ENCODE measurements at places on chromosomes 7 and 10.

DNA sequence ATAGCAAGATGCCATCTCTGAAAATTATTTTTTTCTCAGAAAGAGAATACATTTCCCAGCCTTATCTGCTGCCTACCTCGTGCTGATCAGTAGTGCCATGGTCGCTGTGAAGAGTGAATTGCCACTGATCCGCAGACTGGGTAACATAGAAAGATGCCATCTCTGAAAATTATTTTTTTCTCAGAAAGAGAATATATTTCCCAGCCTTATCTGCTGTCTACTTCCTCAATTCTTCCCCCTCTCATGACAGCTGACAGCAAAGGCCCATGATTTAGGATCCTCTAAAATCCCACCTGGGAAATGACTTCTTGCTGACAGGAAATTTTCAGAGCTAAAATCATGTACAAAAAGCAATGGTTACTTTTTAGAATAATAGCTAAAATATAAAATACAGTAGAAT, 92.5 kb upstream of the AHR start:
- no peak for DNase-seq

DNA sequence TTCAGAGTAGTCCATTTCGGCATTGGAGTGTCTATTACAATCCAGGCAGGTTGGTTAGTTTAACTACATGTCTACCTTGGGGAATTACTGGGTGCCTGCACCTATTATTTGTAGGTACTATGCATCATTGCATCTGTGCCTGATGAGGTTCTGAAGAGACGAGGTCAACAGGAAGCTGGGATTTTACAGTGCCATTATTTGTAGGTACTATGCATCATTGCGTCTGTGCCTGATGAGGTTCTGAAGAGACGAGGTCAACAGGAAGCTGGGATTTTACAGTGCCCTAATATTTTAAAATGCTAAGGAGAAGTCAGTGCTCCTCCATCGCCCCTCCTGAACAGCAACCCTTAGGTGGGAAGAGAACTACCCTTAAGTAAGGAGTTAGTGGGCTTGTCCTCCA, 41.7 kb downstream of the NPY start:
- no peak for DNase-seq

DNA sequence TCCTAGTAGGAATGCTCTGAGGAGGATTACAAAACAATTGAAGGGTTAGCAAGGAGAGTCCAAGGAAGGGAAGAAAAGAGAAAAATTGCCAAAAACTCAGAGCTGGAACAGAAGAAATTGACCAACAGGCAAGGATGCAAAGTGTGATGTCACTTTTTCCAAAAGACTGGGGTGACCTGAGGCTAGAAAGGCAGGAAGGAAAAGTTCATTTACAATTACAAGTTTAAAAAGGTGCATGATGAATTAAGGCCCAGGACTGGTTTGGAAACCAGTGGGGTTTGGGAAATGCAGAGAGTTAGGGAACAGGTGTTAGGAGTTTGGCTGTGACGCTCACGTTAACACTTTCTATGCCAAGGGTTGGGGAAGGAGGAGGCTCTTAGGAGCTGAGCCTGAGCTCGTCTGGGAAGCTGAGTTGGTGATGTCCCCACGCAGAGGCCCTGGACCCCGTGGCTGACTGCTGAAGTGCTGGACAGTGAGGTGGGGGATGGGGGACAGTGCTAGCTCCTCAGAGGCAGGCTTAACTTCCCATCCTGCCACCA, 92.6 kb upstream of the PODXL start:
- DNase-seq, result no peak

- DNase-seq, result no peak
Observed at GRCh38 chr10:30865141-30865926, 166.3 kb downstream of the ZNF438 start.

DNA sequence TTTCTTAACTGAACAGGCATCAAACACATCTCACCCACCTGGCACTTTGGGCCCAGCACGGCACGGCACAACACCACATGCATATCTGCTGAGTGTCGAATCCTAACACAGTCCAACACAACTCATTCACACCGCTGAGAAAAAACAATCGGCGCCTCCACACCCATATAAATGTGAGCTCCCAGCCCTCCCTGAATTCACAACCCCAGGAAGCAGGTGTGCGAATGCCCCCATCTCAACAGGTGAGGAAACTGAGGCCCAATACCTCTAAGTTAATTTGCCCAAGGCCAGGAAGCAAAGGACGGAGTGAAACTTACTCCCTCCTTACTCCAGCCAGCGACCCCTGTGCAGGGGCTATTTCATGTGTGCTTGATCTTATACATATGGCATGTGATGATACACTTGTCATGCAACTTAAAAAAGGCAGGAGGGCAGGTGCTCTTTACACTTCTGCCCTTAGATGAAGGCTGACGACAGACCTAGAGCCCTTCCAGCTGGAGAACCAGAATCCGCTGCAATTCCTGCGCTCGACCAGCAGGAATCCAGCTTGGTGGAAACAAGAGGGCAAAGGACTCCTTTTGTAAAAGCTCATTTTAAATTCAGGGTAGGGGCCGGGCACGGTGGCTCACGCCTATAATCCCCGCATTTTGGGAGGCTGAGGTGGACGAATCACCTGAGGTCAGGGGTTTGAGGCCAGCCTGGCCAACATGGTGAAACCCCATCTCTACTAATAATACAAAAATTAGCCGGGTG, 116.0 kb downstream of the LARP4B start:
- no peak for DNase-seq

- no peak for DNase-seq
Observed at GRCh38 chr10:33150889-33151288, 183.6 kb downstream of the NRP1 start.

GRCh38 chr7:16708511-16708910, 45.0 kb upstream of the TSPAN13 start:
- DNase-seq, result no peak

GRCh38 chr7:31883761-31884164, 186.4 kb downstream of the PDE1C start:
- DNase-seq, result no peak

DNA sequence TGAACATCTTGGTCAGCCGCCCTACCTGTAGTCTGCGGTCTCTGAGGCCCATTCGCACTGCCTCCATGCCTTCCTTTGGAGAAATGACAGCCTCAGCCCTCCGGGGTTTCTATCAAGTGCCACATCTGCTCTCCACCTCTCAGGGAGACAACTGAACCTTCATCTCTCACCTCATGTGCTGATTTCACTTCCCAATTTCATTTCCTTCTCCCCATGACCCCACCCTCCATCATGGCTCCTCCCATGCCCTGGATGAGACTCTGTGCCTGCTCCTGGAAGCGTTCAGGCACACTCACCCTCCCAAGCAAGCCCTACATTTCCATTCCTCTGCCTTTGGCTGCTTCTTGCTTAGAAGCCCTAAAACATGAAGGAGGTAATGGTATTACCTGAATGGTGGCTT, 7.8 kb upstream of the SCD start:
- no peak for DNase-seq

- DNase-seq, result no peak
Observed at GRCh38 chr7:98346515-98347069, 54.3 kb downstream of the BAIAP2L1 start.

- peak; percentile 2 for DNase-seq
Observed at GRCh38 chr7:75789361-75789924, 17.4 kb upstream of the CCL26 start.

DNA sequence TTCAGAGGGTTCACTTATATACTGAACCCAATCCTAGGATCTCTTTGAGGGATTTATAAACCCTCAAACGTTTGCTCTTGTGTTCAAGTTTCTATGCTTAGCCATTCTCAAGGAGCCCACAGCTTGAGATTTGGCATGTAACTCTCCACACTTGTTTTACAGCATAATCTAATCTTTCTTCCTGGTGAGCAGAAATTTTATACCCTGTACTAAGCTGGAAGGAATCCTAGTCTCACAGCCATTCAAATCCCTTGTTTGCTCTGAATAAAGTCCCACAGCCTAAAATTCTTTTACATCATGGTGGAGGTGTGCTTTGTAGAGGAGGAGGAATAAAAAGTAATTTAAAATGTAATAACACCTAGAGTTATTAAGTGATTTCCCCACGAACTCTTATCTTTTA, 5.3 kb upstream of the AGR2 start:
- DNase-seq, result no peak

GRCh38 chr10:32241946-32242345, 105.0 kb downstream of the EPC1 start:
- no peak for DNase-seq

GRCh38 chr10:5416981-5417380, 4.6 kb downstream of the NET1 start:
- no peak for DNase-seq

DNA sequence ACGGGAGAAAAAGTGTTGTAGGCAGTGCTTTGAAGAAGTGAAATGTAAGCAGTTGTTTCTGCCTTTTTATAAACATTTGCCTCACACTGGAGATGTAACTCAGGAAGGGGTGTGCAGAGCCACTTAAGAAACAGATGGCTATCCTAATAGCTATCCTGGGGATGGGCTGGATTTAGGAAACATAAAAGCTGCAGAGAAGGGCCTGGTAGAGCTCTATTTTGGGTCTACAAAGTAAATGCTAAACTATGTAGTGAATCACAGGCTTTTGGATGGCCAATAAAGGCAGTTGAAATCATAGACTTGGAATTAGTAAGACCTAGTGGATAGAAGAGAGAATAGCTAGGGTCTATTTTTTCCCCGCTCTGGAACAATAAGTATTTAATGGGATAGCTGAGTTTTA, 79.9 kb upstream of the AGR3 start:
- DNase-seq, result no peak

GRCh38 chr7:101201695-101202602, 1.1 kb upstream of the MOGAT3 start:
- DNase-seq, result no peak

DNA sequence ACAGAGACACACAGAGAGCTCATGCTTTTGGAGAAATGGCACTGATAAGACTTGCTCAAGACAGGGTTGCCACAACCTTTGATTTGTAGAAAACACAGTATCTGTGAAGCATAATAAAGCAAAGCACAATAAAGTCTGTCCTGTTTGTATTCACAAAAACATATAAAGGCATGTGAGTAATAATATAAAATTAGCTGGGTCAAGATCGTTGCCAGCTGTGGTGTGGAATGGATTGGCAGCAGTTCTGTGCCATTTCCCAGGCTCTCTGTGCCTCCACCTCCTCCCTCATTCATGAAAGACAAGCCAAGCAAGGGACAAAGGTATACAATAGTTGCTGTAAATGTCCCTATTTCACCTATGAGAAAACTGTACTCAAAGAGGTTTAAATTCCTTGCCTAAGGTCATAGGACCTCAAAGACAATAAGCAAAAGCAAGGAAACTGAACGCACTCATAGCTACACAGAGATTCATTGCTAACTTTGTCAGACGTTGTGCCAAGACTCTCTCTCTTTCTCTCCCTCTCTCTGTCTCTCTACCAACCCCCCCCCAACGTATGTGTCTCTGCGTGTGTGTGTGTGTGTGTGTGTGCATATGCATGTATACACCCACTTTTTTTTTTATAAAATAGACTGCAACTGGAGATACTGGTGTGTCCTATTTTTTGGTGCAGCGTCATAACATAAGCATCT, 31.8 kb downstream of the CHST3 start:
- DNase-seq, result no peak

DNA sequence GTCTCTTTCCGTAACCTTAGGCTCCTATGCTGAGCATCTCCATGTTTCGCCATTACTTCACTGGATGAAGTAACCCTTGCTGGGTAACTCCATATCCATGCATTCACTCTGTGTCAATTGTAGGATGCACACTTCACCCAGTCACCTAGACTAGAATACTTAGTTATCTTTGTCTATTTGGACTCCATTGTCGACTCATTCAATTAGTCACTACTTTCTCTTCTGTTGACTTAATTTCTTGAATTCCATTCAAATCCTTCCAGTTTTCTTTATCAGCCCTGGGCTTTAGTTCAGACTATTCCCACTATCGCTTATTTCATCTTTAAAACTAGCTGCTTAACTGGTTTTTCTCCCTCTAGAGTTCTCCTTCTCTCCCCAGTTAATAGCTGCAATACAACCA, 111.3 kb upstream of the TNS3 start:
- DNase-seq, result peak; percentile 52

- no peak for DNase-seq
Observed at GRCh38 chr10:72331575-72332422, 22.9 kb downstream of the DNAJB12 start.

GRCh38 chr10:60960913-60961312, 16.9 kb upstream of the RHOBTB1 start:
- DNase-seq, result no peak

DNA sequence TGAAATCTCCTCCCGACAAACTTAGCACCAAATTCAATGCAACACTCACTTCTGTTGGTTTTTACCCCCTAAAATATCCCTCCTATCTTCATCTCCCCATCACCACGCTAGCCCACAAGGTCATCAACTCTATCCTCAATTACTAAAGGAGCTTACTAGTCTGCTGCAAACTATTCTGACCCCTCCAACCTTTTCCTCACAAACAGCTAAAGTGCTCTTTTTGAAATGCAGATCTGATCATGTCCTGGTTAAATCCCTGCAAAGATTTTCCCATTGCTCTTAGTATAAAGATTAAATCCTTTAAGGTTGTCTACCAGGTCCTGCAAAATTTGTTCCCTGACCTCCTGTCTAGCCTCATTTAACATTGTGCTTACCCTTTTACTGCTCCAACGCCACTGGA, 8.6 kb downstream of the SGCE start:
- DNase-seq, result no peak

GRCh38 chr7:25726781-25727311, 425.2 kb upstream of the NFE2L3 start:
- no peak for DNase-seq

DNA sequence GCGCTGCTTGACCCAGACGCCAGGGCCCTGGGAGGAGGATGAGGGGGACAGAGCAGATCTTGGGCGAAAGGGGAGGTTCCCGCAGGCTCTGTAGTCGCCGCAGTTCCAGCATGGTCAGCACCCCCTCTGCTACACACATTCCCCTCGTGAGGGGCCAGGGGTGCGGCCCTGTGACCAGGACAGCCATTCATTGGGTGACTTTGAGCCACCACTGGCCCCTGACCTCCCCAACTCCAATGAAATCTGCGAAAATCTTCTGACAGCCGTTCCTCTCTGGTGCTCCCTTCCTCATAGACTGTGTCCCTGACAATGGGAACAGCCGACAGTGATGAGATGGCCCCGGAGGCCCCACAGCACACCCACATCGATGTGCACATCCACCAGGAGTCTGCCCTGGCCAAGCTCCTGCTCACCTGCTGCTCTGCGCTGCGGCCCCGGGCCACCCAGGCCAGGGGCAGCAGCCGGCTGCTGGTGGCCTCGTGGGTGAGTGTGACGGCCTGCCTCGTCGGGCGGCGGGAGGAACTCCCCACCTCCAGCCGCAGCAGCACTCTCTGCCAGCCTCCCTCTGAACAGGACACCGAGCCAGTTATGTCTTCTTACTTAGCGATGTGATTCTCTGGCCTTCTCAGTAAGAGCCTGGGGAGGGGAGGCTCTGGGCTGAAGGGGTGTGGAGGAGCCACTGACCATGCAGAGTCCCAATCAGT, 825 bp downstream of the TMEM176A start:
- DNase-seq, result no peak

DNA sequence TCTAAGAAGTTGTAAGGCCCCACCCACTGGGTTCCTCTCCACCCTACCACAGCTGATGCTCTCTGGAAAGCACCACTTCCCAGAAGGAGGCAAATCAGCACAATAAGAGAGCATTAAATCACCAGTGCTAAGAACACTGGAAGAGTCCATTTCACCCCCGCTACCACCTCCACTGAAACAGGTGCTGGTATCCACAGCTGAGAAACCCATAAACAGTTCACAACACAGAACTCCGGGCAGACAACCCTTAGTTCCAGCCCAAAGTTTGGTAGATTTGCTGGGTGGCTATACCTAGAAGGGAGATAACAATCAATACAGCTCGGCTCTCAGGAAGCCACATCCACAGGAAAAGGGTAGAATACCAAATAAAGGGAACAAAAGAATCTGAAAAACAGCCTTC, 34.1 kb downstream of the ZNF680 start:
- DNase-seq, result no peak

GRCh38 chr7:78159545-78159944, 361.0 kb downstream of the PHTF2 start:
- DNase-seq, result no peak

Measured in urinary bladder (tissue), 4 donors.